ENCODE measurements at places on chromosomes 12 and 14.

- no peak overlapping the region for H3K4me3 ChIP-seq
- no peaks in the 10 kb centered on the region for H3K4me1 ChIP-seq
Measured at GRCh38 chr12:69397978-69398377, 38.4 kb downstream of the YEATS4 start.

- DNase-seq = peak; percentile 63
- no peaks in the 10 kb centered on the region for H3K27me3 ChIP-seq
- H3K36me3 ChIP-seq = no peaks in the 10 kb centered on the region
- peaks cover 82% of the 10 kb centered on the region for H3K4me1 ChIP-seq
Measured at GRCh38 chr12:47819138-47819895, 386 bp downstream of the HDAC7 start.

DNA sequence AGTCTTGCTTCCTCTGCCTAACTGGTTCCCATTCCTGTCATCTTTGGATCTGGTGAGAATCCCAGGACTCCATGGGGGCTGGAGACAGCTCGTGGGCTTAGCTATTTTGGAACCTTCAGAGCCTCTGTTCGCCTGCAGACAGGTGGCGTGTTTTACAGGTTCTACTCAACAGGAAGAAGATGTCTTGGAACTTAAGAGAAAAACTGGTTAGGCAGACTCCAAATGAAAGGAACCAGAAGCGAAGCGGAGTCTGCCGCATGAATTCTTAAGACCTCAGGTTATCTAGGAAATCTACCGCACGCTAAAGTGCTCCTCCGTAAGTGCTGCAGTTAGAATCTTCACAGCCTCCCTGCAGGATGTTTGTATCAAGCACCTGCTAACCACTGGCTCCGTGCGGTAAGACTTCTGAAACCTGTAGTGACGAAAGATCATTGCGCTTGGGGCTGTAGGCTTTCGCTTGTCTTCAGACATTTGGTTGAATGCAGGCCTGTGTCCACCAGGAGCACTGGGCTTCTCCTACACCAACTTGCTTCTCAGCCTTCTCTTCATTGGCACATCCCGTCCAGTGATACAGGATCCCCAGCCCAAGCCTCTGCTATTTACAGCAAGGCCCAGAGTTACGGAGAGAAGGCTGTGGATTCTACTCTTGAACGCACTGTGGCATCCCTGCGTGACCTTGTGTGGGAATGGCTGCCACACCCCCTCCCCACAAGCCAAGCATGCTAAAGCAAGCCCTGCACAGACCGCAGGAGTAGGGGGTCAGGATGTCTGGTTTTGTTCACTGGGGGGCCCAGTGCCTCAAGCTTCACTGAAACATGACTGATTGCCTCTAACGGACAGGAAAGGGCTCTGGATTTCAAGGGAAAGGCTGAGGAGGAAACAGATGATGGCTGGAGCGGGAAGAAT lies 35.0 kb downstream of the ACADS start:
- DNase-seq = no peak
- H3K27ac ChIP-seq = peak overlapping the region; percentile 46
- no peaks in the 10 kb centered on the region for H3K27me3 ChIP-seq
- H3K4me3 ChIP-seq = no peak overlapping the region
- H3K36me3 ChIP-seq = peaks cover 48% of the 10 kb centered on the region

DNA sequence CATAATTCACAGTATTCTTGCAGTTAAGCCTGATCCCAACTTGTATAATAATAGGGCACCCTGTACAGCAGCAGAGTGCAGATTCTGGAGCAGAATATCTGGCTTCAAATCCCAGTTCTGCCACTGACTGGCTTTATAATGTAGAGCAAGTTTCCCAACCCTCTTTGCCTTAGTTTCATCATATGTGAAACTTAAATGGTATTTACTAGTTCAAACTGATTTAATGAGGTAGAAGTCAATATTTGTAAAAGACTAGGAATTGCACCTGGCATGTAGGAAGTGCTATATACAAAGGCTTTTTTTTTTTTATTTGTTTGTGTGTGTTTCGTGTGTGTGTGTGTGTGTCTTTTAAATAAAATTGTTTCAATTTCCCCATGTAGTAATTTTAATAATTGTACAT lies 125.9 kb downstream of the CCER1 start:
- H3K4me3 ChIP-seq = no peak overlapping the region
- H3K27me3 ChIP-seq = no peaks in the 10 kb centered on the region
- H3K4me1 ChIP-seq = no peaks in the 10 kb centered on the region
- no peaks in the 10 kb centered on the region for H3K36me3 ChIP-seq
- DNase-seq = no peak
- H3K27ac ChIP-seq = no peak overlapping the region

DNA sequence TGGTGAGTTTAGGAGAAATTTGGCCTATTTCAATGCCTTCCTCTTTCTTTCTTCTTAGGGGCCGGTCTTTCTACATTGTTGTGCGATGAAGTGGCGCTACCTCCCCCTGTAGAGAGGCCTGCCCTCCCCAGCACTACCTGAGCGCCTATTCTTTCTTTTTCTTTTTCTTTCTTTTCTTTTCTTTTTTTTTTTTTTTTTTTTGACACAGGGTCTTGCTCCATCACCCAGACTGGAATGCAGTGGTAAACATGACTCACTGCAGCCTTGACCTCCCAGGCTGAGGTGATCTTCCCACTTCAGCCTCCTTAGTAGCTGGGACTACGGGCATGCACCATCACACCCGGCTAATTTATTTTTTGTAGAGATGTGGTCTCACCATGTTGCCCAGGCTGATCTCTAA lies 136.1 kb upstream of the MAX start:
- H3K27me3 ChIP-seq = peaks cover 2% of the 10 kb centered on the region
- DNase-seq = peak; percentile 13
- no peaks in the 10 kb centered on the region for H3K36me3 ChIP-seq
- no peak overlapping the region for H3K27ac ChIP-seq

DNA sequence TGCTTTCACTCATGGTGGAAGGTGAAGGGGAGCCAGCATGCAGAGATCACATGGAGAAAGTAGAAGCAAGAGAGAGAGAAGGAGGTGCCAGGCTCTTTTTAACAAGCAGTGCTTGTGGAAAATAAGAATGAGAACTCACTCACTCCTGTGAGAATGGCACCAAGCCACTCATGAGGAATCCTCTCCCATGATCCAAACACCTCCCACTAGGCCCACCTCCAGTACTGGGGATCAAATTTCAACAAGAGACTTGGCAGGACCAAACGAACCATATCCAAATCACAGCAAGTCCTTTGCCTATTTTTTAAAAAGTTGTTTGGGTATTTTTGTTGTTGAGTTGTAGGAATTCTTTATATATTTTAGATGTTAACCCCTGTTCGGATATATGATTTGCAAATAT lies 245.9 kb upstream of the ARID2 start:
- H3K4me1 ChIP-seq = no peaks in the 10 kb centered on the region
- H3K4me3 ChIP-seq = no peak overlapping the region
- peak overlapping the region; percentile 46 for H3K27ac ChIP-seq
- DNase-seq = peak; percentile 74
- H3K27me3 ChIP-seq = no peaks in the 10 kb centered on the region
- no peaks in the 10 kb centered on the region for H3K36me3 ChIP-seq

DNA sequence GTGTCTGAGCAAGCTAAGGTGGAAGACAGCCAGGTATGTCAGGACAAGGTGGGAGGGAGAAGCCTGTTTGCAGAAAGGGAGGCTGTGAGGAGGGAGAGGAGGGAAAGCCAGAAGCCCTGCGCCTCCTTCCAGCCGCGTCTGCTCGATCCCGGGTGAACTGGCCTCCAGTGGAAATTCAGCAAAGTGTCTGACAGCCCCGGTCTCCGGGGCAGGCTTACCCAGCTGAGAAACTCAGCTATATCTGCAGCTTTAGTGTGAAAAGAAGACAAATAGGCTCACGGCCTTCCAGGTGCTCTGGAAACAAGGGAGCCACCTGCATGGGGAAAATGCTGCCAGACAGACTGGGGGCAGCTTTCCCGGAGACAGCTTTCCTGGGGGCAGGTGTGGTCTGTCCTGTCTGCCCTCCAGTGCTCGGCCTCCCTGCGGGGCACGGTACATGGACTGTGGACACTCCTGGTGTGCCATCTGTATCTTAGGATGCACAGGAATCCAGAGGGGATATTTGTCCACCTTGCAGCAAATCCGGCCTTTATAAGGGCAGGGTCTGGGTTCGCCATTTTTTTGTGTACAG lies 6.3 kb downstream of the RFLNA start:
- H3K27ac ChIP-seq = no peak overlapping the region
- DNase-seq = no peak
- H3K27me3 ChIP-seq = peaks cover 25% of the 10 kb centered on the region
- H3K4me3 ChIP-seq = no peak overlapping the region

DNA sequence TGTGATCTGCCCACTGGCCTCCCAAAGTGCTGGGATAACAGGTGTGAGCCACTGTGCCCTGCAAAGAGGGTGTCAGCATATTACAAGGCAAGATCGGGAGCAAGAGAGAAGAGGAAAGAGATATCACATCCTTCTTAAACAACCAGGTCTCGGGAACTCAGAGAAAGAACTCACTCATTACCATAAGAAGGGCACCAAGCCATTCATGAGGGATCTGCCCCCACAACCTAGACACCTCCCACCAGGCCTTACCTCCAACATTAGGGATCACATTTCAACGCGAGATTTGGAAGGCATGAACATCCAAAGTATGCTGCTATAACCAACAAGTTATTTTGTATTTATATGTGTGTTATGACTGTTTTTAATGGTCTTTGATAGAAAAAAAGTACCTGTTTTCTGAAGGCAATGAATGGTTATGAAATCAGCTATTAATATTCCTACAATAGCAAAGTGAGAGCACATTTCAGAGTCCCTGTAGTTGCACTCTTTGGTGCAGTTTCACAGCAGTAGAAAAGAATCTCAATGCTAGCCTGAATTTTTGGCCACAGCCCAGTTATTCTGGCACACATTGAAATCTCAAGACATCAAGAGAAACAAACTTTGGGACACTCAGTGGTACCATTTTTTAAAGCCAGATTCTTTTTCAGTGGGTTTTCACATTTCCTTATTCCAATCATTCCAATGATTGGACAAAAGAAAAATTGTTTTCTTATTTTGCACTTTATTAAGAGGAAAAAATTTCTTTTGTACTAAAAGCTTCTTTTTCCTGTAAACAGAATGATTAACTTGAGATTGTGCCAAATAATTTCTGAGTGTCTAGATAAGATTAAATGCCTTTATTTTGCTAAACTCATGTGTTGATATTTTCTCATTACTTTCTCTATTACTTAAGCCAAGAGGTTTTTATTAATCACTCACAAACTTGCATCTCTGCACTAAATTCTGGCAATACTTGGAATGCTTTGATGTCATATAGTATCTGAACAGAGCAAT lies 582.6 kb upstream of the ATP2B1 start:
- H3K36me3 ChIP-seq = no peaks in the 10 kb centered on the region
- H3K27ac ChIP-seq = no peak overlapping the region
- DNase-seq = peak; percentile 22
- no peaks in the 10 kb centered on the region for H3K4me1 ChIP-seq
- H3K27me3 ChIP-seq = no peaks in the 10 kb centered on the region

- no peaks in the 10 kb centered on the region for H3K27me3 ChIP-seq
- H3K4me1 ChIP-seq = no peaks in the 10 kb centered on the region
- H3K36me3 ChIP-seq = no peaks in the 10 kb centered on the region
- H3K4me3 ChIP-seq = no peak overlapping the region
- no peak overlapping the region for H3K27ac ChIP-seq
- DNase-seq = no peak
Measured at GRCh38 chr12:126419131-126419530, 1353.9 kb downstream of the AACS start.

DNA sequence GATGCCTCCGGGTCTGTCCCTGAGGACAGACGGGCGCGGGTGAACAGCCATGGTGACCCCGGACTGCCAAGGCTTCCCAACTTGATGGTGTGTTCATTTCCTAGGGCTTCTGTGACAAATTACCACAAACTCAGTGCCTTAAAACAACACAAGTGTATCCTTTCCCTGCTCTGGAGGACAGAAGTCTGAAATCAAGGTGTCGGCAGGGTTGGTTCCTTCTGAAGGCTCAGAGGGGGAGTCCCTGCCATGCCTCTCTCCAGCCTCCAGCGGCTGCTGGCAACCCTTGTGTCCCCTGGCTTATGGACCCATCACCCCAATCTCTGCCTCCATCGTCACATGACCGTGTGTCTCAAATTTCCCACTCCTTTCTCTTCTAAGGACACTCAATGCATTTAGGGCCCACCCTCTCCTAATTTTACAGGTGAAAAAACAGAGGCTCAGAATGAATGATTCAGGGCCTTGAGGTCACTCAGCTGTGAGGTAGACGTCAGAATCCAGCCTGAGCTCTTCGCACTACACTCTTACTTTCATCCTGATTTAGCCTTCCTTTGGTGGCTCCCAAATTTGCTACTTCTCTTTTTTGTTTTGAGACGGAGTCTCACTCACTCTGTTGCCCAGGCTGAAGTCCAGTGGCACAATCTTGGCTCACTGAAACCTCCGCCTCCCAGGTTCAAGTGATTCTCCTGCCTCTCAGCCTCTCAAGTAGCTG lies 45.4 kb downstream of the VCPKMT start:
- no peaks in the 10 kb centered on the region for H3K36me3 ChIP-seq
- H3K4me3 ChIP-seq = no peak overlapping the region
- H3K4me1 ChIP-seq = no peaks in the 10 kb centered on the region
- DNase-seq = no peak

GRCh38 chr12:23359975-23360701 lies 589.3 kb downstream of the SOX5 start:
- peak overlapping the region; percentile 1 for H3K4me3 ChIP-seq
- H3K27ac ChIP-seq = peak overlapping the region; percentile 66
- peaks cover 8% of the 10 kb centered on the region for H3K4me1 ChIP-seq

- H3K4me3 ChIP-seq = no peak overlapping the region
- no peak overlapping the region for H3K27ac ChIP-seq
- no peaks in the 10 kb centered on the region for H3K27me3 ChIP-seq
- no peaks in the 10 kb centered on the region for H3K4me1 ChIP-seq
- no peaks in the 10 kb centered on the region for H3K36me3 ChIP-seq
Measured at GRCh38 chr12:68001486-68002466, 12.5 kb downstream of the IFNG-AS1 start.

DNA sequence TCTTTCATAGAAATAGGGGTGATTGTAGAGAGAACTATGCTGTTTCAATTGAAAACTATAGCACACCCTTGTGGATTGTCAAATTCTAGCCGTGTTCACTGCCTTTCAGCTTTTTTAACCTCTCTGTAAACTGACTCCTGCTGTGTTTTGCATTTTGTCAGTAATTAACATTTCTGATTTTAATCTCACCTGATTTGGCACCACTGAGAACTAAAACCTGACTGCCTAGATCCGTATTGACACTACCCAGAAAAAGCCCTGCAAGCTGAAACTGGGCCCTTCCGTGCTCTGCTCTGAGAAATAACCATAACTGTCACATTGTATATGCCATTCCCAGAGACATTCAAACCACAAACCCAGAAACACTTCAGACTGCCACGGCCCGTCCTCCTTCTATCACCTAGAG lies 26.6 kb upstream of the ETV6 start:
- no peaks in the 10 kb centered on the region for H3K4me1 ChIP-seq
- peak overlapping the region; percentile 39 for H3K27ac ChIP-seq
- no peak overlapping the region for H3K4me3 ChIP-seq
- no peaks in the 10 kb centered on the region for H3K27me3 ChIP-seq

GRCh38 chr12:20372326-20373096 lies 4.2 kb downstream of the PDE3A start:
- H3K36me3 ChIP-seq = no peaks in the 10 kb centered on the region
- peak overlapping the region; percentile 71 for H3K4me3 ChIP-seq
- H3K27me3 ChIP-seq = no peaks in the 10 kb centered on the region
- DNase-seq = no peak
- H3K4me1 ChIP-seq = peaks cover 2% of the 10 kb centered on the region
- peak overlapping the region; percentile 90 for H3K27ac ChIP-seq
